ENCODE measurements at places on chromosomes 3 and 15. TPM values are rescaled to one million over a fixed set of nuclear protein-coding genes. Genes with fewer than 3 reads are reported as not detected.

CYP8B1 gene
- not detected for total RNA-seq

TAMM41 gene
- total RNA-seq: 9.0 TPM

MST1R gene
- total RNA-seq: 2.0 TPM

STAB1 gene
- 0.52 TPM for total RNA-seq

BNC1 gene
- not detected for total RNA-seq

PRR20G gene
- total RNA-seq: not detected

DPPA4 gene
- 546 TPM for total RNA-seq

PLA1A gene
- not detected for total RNA-seq

PROS1 gene
- 6.5 TPM for total RNA-seq

ALDH1L1 gene
- 0.28 TPM for total RNA-seq

TLE3 gene
- total RNA-seq: 108 TPM

TAGLN3 gene
- 3.5 TPM for total RNA-seq

DENND6A gene
- total RNA-seq: 12.0 TPM

MAGEF1 gene
- total RNA-seq: 61.0 TPM
